Cerebellar cortex (tissue), 1 donor: ENCODE measurements at places on chromosomes 4 and X.

DNA sequence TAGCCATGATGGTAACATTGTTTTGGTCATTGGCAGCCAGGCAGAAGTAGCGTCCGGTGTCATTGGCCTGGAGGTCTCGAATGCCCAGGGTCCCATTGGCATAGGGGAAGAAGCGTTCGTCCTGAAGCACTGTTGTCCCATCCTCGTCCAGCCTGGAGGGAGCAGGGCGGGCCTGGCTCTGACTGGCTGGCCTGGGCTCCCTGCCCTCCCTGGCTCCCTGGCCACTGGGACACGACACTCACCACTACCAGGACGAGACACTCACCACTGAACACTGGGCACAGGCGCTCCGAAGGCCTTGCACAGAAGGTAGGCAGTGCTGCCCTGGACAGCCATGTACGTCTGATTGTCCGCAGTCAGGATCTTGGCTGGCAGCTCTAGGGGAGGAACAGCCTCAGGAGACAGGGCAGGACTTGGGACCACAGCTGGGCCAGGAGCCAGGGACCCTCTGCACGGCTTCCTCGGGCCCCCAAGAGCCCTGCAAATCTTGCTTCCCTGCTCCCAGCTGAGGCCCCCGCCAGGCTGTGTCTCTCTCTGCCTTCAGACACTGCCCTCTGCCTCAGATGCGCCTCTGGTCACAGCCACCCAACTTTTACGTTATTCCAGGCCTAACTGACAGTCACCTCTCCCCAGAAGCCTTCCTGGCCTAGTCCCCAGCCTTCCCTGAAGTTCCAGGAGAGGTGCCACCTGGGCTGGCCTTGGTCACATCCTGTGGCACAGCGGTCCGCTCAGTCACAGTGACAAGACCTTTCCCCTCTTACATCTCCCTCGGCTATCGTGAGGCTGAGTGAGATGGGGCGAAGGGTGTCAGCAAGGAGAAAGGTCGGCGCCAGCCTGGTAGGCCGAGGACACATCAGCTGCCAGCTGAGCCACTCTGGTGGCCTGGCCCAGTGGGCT is 17.1 kb downstream of the L1CAM start:
- DNase-seq = no peak

- DNase-seq = no peak
Measured at GRCh38 chr4:110152386-110152785, 46.0 kb downstream of the ELOVL6 start.

DNA sequence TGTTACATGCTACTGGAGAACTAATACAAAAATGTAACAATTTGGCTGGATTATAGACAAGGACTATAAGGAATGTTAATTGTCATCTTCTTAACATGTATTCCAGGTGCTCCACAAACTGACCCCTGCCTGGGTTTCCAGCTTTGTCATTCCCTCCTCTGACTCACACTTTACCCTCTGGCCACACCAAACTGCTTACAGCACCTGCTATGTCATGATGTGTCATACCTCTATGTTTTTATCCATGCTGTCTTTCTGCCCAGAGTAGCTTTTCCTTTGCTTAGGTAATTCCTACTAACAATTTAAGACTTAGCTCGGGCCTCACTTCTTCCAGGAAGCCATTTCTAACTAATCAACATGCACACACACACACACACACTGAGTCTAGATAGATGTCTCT is 14.0 kb upstream of the SHROOM4 start:
- no peak for DNase-seq

- no peak for DNase-seq
Measured at GRCh38 chr4:101753721-101754120, 36.8 kb upstream of the BANK1 start.

GRCh38 chrX:134624046-134624430 is 34.2 kb downstream of the PLAC1 start:
- no peak for DNase-seq

- no peak for DNase-seq
Measured at GRCh38 chr4:12926189-12927066, 557.7 kb downstream of the RAB28 start.

- DNase-seq = no peak
Measured at GRCh38 chr4:174697202-174697601, 131.8 kb downstream of the GLRA3 start.

DNA sequence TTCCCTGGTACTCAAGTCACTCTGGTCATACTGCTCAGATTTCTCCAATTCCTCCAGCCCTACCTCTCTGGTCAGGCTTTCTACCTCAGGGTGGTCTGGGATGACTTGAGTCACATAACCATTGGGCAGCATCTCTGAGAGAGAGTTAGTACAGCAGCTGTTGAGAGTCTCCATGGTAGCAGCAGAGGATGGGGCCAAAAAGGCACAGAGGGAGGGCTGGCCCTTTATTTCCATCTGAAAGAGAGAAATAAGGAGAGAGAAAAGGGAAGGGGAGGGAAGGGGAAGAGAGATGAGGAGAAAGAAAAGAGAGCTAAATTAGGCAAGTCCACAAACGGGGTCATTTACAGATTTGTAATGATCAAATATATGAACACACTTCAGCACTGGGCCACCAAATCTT is 149.1 kb upstream of the ARHGEF9 start:
- DNase-seq = no peak

DNA sequence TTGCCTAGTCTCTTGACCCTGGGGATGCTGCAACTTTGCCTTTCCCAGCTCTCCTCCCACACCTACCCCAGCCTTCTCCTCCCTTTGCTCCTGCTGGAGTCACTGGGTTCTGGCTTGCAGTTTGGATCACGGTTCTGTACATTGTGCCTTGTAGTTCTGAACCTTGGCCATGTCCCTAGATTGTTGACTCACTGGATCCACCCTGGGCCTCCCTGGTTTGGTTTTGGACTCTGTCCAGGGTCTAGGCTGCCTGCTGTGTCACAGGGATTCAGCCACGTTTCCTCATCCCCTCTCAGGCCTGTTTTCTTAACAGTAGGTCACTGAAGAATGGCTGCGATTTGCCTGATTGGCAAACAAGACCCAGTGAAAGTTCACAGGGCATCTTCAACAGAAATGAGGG is 11.5 kb upstream of the GABRE start:
- DNase-seq = no peak

DNA sequence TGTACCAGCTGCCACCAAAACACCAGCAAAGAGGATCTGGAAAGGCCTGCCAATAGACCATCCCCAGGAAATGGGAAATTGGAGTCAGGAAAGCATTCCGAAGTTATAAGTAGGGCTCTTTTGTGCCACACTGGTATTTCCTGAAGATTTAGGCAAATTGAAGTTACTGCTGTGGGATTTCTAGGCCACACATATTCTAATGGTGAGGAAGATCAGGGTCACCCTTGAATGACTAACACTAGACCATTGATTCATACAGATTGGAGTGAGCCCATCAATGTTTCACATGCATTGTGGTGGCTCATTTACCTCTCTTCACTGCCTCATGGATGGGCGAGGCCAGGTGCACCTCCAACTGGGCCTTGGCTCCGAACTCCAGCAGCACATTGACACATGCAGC is 22.6 kb downstream of the ASB11 start:
- no peak for DNase-seq

DNA sequence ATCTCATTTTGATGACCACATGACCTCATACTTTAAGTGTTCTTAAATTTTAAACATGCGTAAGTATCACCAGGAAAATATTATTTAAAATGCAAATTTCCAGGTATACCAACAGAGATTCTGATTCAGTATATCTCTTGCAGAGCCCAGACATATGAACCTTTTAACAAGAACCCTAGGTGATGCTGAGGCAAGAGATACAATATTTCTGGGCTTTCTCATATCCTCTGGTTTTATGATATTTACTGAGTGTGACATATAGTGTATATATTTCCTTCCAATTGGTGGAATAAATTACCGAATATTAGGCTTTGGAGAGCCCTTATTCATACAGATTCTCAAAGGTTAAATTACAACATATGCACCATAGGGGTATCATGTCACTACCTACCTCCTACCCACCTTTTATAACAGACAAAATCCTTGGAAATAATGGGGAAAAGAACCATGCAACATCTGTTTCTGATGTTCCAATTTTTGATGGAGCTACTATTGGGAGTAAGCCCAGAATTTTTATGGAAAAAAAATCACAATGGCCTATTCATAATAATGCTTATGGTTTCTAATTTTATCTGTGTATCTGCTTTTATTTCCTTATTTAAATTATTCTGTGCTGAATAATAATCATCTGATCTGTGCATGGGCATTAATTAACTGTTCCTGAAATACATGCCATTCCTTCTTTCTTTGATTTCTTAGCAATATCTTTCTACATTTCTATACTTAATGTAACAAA is 27.1 kb downstream of the KCTD8 start:
- no peak for DNase-seq

DNA sequence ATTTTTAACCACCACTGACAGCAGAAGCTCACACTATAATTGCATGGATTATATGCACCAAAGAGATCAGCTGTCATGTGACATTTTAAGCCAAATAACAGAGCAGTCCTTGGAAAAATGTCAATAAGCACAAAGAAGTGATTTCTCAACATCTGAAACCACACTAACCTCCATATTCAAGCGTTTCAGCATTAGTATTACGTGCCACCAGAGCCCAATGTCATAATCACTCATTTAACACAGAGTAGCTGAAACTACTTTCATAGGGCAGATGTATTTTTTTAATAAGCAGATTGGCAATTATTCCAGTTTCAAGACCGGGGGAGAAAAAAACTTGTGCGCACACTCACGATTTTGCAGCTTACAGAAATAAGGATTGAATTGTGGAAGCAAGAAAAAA is 76.6 kb downstream of the SH3KBP1 start:
- DNase-seq = no peak

DNA sequence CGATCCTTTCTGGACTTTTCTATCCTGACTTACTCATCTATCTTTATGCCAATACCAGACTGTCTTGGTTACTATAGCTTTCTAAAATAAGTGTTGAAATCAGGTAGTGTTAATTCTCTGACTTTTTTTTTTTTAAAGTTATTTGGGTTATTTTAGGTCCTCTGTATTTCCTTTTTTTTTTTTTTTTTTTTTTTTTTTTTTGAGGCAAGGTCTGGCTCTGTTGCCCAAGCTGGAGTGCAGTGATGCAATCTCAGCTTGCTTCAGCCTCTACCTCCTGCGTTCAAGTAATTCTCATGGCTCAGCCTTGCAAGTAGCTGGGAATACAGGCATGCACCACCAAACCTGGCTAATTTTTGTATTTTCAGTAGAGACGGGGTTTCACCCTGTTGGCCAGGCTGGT is 2.8 kb upstream of the NELFA start:
- DNase-seq = no peak

DNA sequence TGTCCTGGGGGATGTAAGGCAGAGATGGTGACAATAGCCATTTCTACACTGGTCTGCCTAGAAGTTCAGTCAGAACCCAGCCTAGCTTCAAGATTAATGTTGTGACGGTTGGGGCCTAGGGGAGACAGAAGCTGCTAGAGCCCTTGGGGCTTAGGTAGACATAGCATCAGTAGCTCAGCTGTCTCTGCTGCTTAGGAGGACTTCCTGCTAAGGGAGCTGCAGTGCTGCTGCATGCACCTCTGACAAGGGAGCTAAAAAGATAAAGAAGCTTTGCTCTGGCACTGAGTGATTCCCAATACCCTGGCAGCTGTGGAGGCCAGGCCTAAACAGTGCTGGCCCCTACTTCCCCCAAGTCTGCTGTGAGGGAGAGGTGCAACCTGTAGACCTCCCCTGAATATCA is 116.0 kb downstream of the CT47B1 start:
- no peak for DNase-seq

DNA sequence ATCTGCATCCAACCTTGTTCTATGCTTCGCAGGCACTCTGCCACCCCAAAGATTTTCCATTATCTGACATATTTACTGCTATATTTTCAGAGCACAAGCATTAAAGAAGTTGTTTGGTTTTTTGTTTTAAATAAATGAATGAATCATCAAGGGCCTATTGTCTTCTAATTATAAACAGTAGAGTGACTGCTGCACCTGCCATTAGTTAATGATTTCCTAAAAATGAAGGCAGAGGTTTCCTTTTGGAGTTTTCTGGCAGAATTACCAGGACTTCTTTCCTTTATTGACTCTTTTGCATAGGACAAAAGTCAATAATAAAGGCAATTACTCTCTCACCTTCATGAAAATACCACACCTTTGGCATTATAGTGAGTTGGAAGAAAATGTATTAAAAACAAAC is 238.1 kb downstream of the INPP4B start:
- no peak for DNase-seq

GRCh38 chr4:38872620-38873019 is 5.0 kb downstream of the FAM114A1 start:
- no peak for DNase-seq

- DNase-seq = no peak
Measured at GRCh38 chr4:20284990-20285389, 33.3 kb downstream of the SLIT2 start.
